ENCODE measurements at places on chromosomes 16 and 17.

- no peak for DNase-seq
Measured at GRCh38 chr17:1898332-1898731, 68.5 kb downstream of the RPA1 start.

DNA sequence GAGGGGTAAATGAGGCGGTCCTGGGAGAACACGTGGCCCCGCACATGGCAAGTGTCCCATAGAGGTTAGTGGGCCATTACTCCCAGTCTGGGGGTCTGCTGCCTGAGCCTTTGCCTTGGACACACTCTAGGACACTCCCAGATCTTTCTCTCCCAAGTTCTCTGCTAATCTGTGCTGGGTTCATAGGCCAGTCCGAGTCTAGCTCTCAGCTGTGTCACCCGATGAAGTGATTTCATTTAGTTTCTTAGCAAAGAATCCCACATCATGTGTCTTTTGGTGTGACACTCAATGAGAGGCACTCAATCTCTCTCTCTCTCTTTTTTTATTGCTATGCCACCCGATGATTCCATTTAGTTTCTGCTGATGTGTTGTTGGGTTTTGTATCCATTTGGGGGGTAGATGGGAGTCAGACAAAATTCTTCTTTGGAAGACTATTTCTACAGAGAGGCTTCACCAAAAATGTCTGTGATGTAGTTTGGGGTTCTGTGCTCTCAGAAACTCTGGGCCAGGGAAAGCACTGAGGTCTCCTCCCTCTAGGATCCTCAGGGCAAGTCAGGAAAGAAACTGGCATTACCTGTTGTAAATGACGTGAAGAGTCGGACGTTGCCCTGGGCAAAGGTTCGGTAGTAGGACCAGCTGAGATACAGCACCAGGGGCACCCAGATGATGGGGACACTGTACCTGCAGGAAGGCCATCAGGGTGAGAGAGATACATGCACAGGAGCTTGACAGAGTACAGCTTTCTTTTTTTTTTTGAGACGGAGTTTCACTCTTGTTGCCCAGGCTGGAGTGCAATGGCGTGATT is 25.2 kb upstream of the MLKL start:
- DNase-seq: no peak

DNA sequence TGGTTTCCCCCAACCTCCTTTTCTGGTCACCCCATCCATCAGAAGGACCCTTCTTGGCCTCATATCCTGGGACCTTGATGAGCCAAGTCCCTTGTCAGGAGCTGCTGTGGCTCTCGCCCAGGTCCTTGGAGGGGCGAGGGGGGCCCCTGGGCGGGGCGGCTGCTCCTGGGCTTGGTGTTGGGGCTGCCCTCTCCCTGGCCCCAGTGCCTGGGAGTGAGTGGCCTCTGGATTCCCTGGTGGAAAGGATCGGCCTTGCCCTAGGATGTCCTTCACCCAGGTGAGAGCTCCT is 6.2 kb upstream of the NOTUM start:
- DNase-seq: no peak

DNA sequence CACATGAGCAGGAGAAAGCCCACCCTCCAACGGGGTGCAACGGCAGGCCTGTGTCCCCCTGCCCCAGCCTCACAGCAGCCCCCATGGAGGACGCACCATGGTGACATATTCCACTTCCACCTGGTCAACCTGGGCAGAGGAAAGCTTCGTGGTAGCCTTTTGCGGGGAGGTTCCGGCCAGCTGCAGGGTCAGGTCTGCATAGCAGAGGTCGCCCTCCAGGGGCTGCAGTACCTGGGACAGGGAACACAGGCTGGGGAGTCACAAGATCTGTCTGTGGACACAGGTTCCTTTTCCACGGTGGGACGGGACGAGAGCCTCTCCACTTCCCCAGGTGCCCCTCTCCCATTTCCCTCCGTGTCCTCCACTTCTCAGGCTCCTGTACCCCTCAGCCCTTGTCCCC is 17.1 kb downstream of the CD300LF start:
- DNase-seq: no peak

DNA sequence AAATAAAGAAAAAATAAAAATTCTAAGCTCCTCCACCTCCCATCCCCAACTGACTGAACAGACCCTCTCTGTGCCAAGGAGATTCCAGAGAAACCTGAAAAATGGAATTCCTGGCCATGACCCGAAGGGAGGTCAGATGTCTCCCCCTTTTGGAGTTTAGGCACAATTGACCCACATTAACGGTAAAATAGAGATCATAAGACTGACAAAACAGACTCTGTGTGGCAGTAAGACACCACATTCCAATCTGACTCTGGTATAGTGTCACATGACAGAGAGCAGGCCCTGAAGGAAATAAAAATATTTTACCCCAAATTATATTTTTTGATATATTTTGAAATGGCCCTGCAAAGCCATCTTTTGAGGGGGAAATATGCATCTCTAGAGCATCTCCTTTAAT is 115.1 kb upstream of the ZKSCAN2 start:
- DNase-seq: no peak

GRCh38 chr17:81058263-81058871 is 23.4 kb downstream of the BAIAP2 start:
- DNase-seq: no peak

- no peak for DNase-seq
Measured at GRCh38 chr16:89536886-89537548, 23.5 kb upstream of the RPL13 start.

DNA sequence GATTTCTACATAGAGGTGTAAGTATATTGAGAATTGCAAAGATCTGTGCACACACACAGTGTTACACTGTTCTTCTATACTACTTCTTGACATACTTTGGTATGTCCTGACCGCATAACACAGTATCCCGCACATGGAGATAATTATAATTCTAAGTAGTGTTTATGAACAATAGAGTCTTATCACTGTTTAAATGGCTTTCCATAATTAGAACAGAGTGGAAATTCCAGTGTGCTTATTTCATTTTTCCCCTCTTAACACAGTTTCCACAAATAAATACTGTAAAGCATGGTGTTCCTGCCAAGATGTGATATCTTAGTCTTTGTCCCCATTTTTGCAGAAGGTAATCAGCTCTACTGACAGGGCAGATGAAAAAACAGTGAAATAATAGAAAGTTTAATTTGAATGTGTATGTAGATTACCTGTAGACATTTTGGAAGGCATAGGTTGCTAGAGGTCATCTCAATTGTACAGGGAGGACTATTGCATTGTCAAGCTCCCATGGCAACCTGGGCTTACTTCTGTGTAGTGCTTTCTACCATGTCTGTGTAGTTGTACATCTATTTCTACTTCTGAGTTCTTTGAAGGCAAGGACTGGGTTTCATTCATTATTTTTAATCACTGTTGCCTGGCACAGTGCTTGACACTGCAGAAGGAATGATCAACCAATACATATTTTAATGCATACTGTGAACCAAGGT is 10.1 kb upstream of the KRT28 start:
- DNase-seq: no peak

DNA sequence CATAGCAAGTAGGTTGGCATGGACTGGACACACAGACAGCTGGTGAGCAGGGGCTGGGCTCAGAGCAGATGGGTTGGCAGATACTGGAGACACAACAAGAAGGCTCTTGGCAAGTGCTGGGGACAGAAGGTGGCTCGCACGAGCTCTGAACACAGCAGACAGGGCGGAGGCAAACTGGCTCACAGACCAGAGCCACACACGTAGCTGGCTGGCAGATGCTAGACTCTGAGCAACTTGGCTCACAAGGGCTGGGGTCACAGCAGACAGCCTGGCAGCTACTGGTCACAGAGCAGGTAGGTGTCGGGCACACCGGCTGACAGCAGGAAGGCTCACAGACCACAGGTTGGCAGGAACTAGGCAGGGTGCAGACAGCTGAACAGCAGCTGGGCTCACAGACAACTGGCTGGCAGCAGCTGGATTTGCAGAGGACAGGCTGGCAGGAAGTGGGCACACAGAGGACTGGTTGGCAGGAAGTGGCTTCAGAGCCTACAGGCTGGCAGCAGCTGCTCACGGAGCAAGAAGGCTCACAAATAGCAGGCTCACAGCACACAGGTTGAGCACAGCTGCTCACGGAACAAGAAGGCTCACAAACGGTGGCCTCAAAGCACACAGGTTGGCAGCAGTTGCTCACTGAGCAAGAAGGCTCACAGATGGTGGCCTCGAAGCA is 725 bp downstream of the KRTAP16-1 start:
- DNase-seq: peak; percentile 74

All from activated CD8-positive, alpha-beta T cell treated with anti-CD3 and anti-CD28 coated beads, Interleukin-2, amount 10 ng/mL, durations not matched to agents 7 days and 5 days (primary cell).